ENCODE measurements at places on chromosomes 1 and 21.

- no peak for DNase-seq
Measured at GRCh38 chr1:184388319-184388889, 1.6 kb downstream of the C1orf21 start.

- no peak for DNase-seq
Measured at GRCh38 chr1:247441606-247442005, 16.3 kb downstream of the OR2B11 start.

DNA sequence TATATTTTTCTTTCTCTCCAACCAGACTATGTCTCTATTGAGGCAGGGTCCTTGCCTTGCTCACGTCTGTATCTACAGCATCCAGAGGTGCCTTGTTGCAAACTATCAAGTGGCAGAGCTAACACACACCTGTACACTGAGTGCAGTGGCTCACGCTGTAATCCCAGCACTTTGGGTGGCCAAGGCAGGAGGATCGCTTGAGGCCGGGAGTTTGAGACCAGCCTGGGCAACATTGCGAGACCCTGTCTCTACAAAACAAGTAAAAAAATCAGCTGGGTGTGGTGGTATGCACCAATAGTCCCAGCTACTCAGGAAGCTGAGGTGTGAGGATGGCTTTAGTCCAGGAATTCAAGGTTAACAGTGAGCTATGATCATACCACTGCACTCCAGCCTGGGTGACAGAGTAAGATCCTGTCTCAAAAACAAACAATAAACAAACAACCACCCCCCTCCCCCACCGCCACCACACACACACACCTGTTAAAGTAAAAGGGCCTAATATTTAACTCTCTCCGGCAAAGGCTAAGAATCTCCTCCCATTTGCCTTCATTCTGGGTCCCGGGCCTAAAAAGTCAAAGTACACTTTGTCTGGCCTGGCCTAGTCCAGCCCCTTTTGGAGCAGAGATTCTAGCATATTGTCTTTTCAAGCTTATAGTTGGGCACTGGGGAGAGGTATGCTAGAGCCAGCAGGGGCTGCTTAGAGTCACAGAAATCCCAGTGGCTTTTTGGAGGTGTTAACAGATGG lies 9.5 kb upstream of the SLFNL1 start:
- DNase-seq: no peak

- no peak for DNase-seq
Measured at GRCh38 chr1:207967703-207968102, 56.8 kb upstream of the CD34 start.

- DNase-seq: no peak
Measured at GRCh38 chr1:40183055-40183710, 22.0 kb downstream of the RLF start.

- DNase-seq: no peak
Measured at GRCh38 chr21:33642896-33643657, 776 bp downstream of the ITSN1 start.

GRCh38 chr21:14072761-14073535 lies 137.8 kb downstream of the LIPI start:
- DNase-seq: no peak

DNA sequence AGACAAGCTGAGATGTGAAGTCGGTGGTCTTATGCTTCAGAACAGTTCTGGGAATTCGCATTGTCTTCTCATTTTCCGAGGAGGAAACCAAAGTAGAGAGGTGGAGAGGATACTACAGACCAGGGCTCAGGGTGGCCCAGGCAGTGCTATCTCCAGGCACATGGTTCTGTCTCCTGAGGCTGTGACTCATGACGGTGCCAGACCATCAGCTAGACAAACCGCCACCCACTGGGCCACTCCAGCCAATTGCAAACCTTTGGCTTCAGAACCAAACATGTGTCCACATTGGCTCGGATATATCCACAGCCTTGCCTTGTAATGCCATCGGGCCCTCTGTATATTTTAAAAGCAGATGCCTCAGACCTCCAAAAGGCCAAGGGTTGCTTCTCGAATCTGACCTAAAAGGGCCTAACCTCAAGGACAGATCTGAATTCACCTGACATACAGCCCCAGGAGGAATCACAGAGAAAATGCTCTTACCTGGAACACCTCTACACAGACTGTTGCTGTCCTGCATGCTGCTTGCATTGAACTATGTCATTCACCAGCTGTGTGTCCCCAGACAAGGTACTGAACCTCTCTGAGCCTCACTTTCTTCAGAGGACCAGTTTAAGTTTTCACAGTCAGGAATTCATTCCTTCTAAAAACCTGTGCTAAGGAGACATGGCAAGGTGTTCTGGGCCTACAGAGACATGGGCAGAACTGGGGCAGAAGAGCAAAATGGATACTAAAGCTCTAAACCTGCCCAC lies 224.9 kb upstream of the JUN start:
- no peak for DNase-seq

DNA sequence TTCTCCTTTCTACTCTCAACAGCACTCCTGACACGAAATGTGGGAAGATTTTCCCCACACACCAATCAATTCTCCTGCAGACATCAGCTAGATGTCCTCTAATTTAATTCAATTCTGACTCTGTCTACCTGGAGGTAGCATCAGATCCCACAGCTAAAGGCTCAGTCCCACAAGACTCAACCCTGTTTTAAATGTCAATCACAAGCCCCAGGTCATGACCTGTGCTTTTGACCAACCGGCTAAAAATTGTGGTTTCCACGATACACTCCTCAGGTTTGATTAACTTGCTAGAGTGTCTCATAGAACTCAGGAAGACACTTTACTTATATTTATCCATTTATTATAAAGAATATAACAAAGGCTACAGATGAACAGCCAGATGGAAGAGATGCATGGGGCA lies 27.4 kb downstream of the IL23R start:
- no peak for DNase-seq

DNA sequence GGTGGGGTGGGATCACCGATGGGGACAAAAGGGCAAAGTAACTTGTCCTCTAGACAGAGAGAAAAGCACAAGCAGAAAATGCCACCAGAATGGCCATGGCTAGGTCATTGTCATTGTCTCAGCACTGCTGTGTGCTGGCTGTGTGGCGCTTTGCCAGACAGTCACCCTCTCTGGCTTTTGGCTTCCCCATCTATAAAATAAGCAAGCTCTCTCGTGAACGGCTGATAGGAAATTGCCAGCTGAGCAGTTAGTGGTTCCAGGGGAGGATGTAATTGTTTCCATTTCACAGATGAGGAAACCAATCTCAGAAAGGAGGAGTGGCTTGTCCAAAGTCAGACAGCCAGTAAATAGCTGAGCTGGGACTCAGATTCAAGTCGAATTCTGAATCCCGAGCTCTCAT lies 32.5 kb downstream of the PADI2 start:
- DNase-seq: no peak

GRCh38 chr1:2301607-2302291 lies 73.6 kb downstream of the SKI start:
- DNase-seq: no peak

DNA sequence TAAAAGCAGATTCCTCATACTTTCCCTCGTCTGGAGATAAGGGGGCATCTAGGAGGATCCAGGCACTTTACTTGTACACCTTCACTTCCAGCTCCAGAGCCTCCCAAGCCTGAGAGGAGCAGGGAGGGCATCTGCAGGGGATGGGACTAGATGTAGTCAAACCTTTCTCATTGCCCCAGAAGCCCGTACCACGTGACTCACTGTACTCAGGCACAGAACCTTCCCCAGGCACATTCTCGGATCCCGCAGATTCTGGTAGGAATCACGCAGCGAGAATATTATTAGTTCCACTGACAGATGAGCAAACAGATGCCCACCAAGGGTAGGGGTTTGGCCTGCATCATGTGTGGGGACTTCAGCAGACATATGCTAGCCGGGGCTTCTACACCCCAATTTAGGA lies 25.2 kb upstream of the TNR start:
- DNase-seq: no peak

GRCh38 chr1:173409613-173410012 lies 67.5 kb upstream of the PRDX6 start:
- DNase-seq: no peak

GRCh38 chr1:245322673-245323072 lies 167.9 kb downstream of the KIF26B start:
- no peak for DNase-seq

Data from COLO829 (cell line).